NCI-H187 treated with DMSO at 0.1 percent for 48 hours (cell line): ENCODE measurements at places on chromosomes 7 and 10.

- no peak for DNase-seq
Observed at GRCh38 chr10:65570143-65571010, 1355.5 kb upstream of the LRRTM3 start.

- DNase-seq, result no peak
Observed at GRCh38 chr10:24723386-24723787, 300 bp downstream of the ARHGAP21 start.

GRCh38 chr7:17083392-17084165, 201.8 kb upstream of the AGR3 start:
- no peak for DNase-seq

DNA sequence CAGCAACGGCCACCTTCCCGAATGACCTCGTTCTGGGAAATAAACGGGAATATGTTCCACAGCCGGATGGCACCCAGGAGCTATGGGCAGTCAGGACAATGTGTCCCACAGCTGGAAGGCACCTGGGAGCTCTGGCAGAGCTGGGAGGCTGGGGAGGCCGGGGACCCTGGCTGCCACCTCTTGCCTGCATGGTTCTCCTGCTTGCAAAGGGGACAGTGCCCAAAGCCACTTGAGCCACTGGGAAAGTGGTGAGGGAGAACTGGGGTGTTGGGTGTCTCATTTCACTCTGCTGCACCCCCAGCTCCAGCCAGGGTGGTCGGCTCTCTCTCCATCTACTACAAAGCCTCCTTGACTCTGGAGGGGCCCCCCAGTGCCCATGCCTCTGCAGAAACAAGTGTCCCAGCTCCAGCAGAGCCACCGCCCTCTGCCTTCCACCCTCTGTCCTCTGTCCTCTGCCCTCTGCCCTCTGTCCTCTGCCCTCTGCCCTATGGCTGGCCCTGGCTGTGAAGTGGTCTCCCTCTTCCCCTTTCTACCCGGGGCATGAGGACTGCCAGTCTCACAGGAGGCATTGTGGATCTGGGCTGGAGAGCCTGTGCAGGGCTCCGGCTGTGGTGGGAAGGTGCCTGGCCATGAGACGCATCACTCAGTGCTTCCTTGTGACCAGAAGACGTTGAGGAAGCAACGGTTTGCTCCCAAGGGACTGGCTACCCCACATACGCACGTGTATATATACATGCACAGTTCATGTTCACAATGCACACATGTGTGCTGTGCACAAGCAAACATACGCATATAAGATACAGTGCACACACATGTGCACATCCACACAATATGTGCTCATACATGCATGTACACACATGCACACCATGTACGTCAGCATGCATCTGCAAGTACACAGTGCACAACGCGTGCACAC, 21.5 kb upstream of the INPP5A start:
- no peak for DNase-seq

GRCh38 chr7:111092406-111093236, 1.7 kb downstream of the LRRN3 start:
- DNase-seq, result no peak

GRCh38 chr10:22629852-22630233, 84.5 kb downstream of the PIP4K2A start:
- no peak for DNase-seq

DNA sequence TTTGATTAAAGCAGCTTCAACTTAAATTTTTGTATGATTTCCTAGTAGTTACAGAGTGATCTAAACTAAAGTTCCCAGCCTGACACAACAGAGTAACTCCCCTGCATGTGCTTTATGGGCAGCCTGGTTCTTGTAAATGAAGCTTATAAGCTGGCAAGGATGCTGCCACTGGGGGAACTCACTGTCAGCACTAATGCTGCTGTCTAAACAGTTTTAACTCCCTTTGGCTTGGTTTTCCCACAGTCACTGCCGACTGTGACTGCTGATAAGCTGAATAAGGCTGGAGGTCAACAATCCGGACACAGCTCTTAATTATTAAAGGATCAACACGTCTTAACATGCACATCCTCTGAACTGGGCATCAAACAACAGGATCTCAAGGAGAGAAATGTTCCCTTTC, 130.1 kb downstream of the OTUD1 start:
- DNase-seq, result no peak

GRCh38 chr7:94975336-94975735, 67.9 kb downstream of the PPP1R9A start:
- DNase-seq, result no peak

- no peak for DNase-seq
Observed at GRCh38 chr10:24825551-24825950, 101.9 kb upstream of the ARHGAP21 start.

DNA sequence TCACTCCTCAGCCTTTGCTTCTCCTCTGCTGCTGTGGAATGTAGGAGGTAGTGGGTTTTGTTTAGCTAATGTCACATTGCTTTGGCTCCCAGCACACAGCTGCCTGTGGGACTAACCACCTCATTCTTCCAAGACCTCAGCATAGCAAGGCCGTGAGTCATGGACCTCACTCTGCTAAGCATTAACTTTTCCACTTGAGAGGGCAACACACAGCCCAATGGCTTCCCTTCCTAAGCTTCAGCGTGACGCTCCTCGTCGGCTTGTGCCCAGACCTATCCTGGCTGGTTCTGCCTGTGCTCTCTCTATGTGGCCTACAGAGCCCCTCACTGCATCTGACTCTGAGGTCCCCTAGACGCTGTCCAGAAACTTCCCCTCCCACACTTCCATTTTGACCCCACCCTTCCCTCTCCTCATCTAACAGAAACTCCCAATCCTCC, 23.3 kb downstream of the MYOF start:
- DNase-seq, result no peak

DNA sequence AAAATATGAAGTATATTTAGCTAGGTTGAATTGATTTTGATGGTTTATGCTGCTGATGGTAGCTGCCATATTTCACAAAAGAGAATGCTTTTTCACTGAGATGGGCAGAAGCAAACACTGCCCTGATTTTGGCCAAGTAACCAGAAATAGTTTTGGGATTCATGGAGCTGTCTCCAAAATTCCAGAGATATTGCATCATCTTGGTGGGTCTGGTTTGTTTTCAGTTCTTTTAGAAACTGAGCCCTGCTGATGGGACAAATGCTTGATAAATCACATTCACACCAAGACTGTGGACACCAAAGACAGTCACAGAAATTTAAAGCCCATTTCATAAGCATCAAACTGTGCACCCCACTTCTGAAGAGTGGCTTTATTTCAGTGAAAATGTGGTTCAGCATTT, 140.5 kb downstream of the BICC1 start:
- DNase-seq, result no peak

GRCh38 chr10:54063514-54063913, 737.5 kb downstream of the PCDH15 start:
- no peak for DNase-seq

GRCh38 chr10:97791824-97792721, 20.3 kb upstream of the SFRP5 start:
- DNase-seq, result peak; percentile 2

DNA sequence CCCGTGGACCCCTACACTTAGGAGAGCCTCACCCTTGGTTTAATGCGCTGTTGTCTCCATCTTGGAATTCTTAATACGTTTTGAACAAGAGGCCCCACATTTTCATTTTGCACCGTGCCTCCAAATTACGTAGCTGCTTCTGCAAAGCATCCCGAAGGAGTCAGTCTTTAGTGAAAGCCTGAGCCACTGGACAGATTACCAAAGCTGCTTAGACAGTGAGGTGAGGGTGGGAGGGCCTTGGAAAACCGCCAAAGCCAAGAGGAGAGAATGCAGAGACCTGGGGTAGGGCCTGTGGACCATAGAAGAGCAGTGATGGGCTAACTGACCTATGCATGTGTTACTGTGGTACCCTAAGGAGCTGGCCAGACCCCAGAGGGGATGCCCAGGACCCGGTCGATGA, 4.2 kb upstream of the TCAF1 start:
- no peak for DNase-seq

GRCh38 chr7:26497801-26498596, 206.3 kb downstream of the SNX10 start:
- no peak for DNase-seq

- no peak for DNase-seq
Observed at GRCh38 chr7:124250297-124251034, 217.6 kb upstream of the TMEM229A start.
